ENCODE measurements at places on chromosomes 3 and 15.

- DNase-seq: peak; percentile 21
These were observed 2.1 kb downstream of the MAGI1 start for GRCh38 chr3:66036586-66037148.

GRCh38 chr3:45367453-45367871, 20.9 kb upstream of the LARS2 start:
- DNase-seq: no peak

DNA sequence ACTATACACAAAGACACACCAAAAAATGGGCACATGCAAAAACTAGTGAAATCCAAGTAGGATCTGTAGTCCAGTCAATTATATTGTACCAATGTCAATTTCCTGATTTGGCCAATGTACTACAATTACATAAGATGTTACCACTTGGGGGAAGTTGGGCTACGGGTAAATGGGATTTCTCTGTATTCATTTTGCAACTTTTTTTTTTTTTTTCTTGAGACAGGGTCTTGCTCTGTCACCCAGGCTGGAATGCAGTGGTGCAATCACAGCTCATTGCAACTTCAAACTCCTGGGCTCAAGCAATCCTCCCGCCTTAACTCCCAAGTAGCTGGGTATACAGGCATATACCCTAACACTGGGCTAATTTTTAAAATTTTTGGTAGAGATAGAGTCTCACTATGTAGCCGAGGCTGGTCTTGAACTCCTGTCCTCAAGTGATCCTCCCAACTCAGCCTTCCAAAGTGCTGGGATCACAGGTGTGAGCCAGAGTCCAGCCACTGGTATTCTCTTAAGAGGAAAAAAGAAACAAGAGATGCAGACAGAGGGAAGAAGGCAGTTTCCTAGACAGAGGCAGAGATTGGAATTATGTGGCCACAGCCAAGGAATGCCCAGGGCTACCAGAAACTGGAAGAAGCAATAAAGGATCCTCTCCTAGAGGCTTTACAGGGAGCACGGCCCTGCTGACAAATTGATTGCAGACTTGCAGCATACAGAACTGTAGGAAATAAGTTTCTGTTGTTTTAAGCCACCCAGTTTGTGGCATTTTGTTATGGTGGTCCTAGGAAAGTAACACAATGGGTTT, 33.3 kb downstream of the TFDP2 start:
- DNase-seq: no peak

- no peak for DNase-seq
These were observed 6.4 kb downstream of the PDE8A start for GRCh38 chr15:84987949-84988624.

DNA sequence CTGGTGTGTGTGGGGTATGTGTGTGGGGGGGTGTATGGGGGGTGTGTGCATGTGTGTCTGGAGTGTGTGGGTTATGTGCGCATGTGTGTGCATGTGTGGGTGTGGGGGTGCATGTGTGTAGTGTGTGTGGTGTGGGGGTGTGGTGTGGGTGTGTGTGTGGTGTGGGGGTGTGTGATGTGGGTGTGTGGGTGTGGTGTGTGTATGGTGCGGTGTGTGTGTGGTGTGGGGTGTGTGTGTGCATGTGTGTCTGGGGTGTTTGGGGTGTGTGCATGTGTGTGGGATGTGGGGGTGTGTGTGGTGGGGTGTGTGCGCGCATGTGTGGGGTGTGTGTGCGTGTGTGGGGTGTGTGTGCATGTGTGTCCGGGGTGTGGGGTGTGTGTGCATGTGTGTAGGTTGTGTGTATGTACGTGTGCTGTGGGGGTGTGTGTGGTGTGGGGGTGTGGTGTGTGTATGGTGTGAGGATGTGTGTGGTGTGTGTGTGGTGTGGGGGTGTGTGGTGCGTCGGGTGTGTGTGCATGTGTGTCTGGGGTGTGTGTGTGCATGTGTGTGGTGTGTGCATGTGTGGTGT, 6.2 kb upstream of the OCA2 start:
- no peak for DNase-seq

- DNase-seq: no peak
These were observed 1.9 kb upstream of the SEMA6D start for GRCh38 chr15:47715402-47715801.

DNA sequence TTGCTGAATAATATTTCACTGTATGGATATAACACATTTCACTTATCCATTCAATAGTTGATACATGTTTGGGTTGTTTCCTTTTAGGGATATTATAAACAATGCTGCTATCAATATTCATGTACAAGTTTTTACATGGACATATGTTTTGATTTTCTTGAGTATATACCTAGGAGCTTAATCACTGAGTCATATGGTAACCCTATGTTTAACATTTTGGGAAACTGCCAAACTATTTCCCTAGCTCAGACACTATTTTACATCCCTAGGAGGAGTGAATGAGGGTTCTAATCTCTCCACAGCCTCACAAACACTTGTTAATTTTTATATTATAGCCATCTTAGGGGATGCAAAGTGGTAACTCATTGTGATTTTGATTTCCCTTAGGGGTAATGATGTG, 66.0 kb downstream of the GPR156 start:
- no peak for DNase-seq

DNA sequence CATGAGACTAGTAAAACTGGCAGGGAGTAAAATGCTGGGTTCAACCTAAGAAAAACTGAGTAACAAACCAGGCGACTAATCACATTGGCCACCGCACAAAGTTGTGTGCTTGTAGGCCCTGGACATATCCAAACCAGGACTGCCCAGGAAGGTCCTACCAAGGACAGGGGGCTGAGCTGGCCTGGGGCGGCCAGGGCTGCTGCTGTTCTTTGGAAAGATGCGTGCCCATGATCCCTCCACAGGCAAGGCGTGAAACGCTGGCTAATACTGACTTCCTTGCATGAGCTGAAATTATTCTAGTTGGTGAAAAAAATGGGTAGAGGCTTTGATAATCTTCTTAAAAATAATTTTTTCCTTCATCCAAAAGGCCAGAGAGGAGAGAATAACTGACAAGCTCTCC, 56.9 kb upstream of the ADCY5 start:
- DNase-seq: no peak

DNA sequence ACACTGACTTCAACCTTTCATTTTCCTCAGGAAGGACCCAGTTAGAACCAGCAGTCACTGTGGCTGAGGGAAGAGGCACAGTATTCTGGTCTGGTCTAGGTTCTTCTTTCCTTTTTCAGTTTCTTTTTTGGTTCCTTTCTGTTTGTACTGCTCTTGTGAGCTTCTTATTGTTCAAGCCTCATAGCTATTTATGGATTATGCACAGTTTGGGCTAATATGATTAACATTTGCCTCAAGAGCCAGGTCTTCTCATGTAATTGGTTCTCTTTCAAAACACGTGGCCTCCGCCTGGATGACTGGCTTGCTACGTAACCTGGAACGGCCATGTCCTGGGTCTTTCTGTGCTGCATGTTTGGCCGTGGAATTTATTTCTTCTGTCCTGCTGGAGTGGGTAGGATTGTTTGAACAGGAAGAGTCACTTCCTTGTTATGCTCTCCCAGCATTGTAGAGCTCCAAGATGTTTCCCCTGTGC, 43.3 kb downstream of the RBMS3 start:
- DNase-seq: peak; percentile 61

- no peak for DNase-seq
These were observed 133.5 kb upstream of the SGO1 start for GRCh38 chr3:20319551-20319950.

GRCh38 chr3:188322135-188322887, 168.4 kb downstream of the LPP start:
- DNase-seq: no peak

DNA sequence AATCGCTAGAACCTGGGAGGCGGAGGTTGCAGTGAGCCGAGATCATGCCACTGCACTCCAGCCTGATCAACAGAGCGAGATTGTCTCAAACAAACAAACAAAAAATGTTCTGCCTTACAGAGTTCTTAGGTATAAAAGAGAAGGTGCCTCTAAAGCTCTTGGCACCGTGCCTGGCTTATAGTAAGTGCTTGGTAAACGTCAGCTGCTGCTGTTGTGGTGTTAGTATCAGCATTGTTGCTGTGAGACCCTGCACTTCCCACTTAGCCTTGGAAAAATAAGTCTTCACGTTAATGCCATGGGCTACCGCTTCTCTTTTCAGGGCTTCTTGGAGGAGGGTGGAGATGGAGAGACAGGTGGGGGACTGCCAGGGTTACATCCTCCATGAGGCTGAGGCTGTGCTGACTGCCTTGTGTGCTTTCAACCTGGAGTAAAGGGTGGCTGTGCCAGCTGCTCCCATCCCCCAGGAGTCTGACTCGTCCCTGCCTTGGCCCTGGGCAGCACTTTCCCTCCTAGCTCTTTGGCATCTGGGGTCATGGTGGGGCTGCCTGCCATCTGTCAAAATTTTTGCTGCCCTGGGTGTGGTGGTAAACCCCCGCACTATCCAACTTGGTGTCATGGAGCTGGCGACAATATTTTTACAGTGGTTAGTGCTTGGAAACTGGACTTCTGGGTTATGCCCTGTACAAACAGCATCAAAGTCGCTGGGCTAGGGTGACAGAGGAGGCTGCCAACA, 17.8 kb downstream of the FLNB start:
- no peak for DNase-seq

Data from pons (tissue), 1 donor.